ENCODE measurements at places on chromosomes 1 and 21. TPM values are rescaled to one million over a fixed set of nuclear protein-coding genes. Genes with fewer than 3 reads are reported as not detected.

DVL1 gene
- total RNA-seq = 106 TPM

GREM2 gene
- 2.8 TPM for total RNA-seq

SIPA1L2 gene
- 144 TPM for total RNA-seq

CLDN14 gene
- total RNA-seq = not detected

SGIP1 gene
- total RNA-seq = not detected

ELOVL1 gene
- total RNA-seq = 114 TPM

ARTN gene
- total RNA-seq = 1.5 TPM

C1orf198 gene
- total RNA-seq = 16.0 TPM

BRWD1 gene
- 281 TPM for total RNA-seq

CYP4B1 gene
- 77.8 TPM for total RNA-seq

PLEKHG5 gene
- 17.9 TPM for total RNA-seq

KRTAP10-10 gene
- total RNA-seq = not detected

TTLL7 gene
- total RNA-seq = 2.7 TPM

VWA1 gene
- 72.6 TPM for total RNA-seq

ITPKB gene
- total RNA-seq = 30.3 TPM

PWP2 gene
- 19.9 TPM for total RNA-seq

CHIA gene
- not detected for total RNA-seq

FCRL6 gene
- total RNA-seq = 1.4 TPM

UTS2 gene
- total RNA-seq = not detected

FRRS1 gene
- total RNA-seq = 6.2 TPM

ASCL5 gene
- not detected for total RNA-seq

PRDM15 gene
- 88.4 TPM for total RNA-seq

SLC6A17 gene
- not detected for total RNA-seq

PGLYRP4 gene
- not detected for total RNA-seq

LCE6A gene
- total RNA-seq = not detected

TMEM200B gene
- total RNA-seq = 5.1 TPM

RXFP4 gene
- total RNA-seq = 11.6 TPM

LAD1 gene
- 215 TPM for total RNA-seq

STIL gene
- total RNA-seq = 16.3 TPM

HES3 gene
- not detected for total RNA-seq

TEX38 gene
- total RNA-seq = not detected

SUSD4 gene
- 0.32 TPM for total RNA-seq

IGSF3 gene
- total RNA-seq = 75.8 TPM

RASSF5 gene
- 9.2 TPM for total RNA-seq

DPT gene
- total RNA-seq = 25.8 TPM
